Stimulated activated CD8-positive, alpha-beta memory T cell treated with anti-CD3 and anti-CD28 coated beads, Interleukin-7, amount 100 ng/mL, for 4 hours (primary cell): ENCODE measurements at places on chromosomes 16 and 17.
A peak's percentile ranks its signal among the peaks of the same experiment; 100 is the strongest.

- no peak for DNase-seq
Observed at GRCh38 chr16:50160495-50161164, 7.5 kb downstream of the TENT4B start.

DNA sequence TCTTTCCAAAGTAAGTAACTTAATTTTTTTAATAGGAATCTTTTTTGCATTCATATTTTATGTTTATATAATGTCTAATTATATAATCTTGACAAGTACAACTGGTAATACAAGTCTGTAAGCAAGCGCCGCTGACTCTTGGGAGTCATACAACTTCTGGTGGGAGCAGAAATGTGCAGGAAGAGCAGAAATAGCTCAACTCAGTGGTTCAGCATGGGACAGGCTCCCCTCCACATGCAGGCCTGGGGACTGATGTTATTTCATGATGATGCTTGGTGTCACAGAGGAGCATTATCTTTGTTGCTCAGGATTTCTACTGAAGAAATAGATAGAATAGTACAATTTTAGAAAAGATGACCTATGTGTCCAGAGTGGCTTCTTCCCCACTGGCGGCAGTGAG is 10.7 kb downstream of the UQCRC2 start:
- no peak for DNase-seq

GRCh38 chr17:80504686-80505413 is 28.4 kb upstream of the NPTX1 start:
- no peak for DNase-seq

DNA sequence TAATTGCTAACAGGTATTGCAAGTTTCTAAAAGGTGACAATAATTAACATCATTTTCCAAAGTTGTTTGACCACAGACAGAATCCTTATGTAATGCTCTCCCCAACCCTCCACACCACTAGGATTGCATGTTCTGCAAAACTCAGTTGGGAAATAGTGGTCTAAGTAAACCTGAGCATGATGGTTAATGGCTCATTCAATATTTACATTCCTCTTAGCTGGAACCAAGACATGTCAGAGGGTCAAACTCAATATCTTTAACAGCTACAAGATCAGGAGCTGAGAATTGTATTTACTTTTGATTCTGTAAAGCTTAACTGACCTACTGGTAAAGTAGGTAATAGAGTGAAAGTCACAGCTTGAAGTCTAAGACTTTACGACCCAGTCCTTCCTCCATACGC is 10.2 kb downstream of the MFSD6L start:
- no peak for DNase-seq

GRCh38 chr17:69179227-69179952 is 37.7 kb upstream of the ABCA6 start:
- DNase-seq, result no peak

DNA sequence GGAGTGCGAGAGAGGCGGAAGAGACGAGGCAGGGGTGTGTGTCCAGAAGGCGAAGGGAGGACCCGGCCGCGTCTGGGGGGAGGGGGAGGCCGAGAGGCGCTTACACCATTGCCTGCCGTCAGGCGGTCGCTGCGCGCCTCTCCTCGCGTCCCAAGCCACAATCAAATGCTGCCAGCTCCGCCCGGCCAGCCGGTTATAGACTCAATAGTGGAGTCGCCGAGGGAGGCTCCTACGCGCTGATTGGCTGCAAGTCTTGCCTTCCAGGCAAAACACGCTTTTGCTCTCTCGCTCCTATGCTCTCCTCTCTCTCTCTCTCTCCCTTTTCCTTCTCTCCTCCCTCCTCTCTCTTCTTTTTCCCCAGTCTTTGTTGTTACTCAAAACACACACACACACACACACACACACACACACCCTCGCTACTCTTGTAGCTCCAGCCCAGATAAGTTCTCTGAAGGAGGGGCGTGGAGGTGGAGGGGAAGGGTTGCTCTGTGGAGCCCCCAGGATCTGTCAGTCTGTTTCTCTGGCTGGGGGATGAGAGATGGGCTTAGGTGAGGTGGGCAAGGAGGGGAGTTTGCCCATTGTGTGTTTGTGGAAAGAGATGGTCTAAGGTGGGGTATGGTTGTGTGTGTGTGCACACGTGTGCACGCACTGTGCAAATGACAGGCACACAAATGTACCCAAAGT is at the start of gene DLX3:
Gene DLX3 (minus strand): TSS at position 170 of the 684 bp plus-strand sequence. CDS start 226 bp downstream, outside the sequence.
- DNase-seq, result no peak

GRCh38 chr16:73289232-73289631 is 241.3 kb upstream of the ZFHX3 start:
- no peak for DNase-seq

GRCh38 chr16:89153848-89154271 is 17.7 kb upstream of the CDH15 start:
- DNase-seq, result no peak

DNA sequence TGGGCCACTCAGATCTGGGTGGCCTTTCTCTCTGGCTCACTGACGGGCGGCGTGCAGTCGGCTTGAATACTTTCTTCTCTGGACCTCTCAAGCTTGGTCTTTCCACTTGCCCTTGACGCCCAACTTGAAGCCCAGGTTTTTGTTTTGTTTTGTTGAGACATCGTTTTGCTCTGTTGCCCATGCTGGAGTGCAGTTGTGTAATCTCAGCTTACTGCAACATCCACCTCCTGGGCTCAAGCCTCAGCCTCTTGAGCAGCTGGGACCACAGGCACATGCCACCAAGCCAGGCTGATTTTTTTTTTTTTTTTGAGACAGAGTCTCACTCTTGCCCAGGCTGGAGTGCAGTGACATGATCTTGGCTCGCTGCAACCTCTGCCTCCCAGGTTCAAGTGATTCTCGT is 22.7 kb upstream of the KIF19 start:
- no peak for DNase-seq

DNA sequence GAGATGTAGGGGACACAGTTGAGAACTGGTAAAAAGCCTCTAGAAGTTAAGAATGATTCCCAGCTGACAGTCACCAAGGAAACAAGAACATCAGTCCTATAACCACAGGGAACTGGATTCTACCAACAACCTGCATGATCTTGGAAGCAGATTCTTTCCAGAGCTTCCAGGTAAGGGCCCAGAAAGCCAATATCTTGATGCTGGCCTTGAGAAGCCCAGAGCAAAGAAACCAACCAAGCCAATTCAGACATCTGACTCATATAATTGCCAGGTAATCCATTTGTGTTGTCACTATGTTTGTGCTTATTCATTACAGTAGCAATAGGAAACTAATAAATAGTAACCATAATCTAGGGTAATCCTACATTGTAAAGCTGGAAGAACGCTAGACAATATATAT is 81.6 kb downstream of the CACNG1 start:
- DNase-seq, result no peak

GRCh38 chr17:3959295-3959899 is 4.8 kb downstream of the ATP2A3 start:
- DNase-seq, result no peak

DNA sequence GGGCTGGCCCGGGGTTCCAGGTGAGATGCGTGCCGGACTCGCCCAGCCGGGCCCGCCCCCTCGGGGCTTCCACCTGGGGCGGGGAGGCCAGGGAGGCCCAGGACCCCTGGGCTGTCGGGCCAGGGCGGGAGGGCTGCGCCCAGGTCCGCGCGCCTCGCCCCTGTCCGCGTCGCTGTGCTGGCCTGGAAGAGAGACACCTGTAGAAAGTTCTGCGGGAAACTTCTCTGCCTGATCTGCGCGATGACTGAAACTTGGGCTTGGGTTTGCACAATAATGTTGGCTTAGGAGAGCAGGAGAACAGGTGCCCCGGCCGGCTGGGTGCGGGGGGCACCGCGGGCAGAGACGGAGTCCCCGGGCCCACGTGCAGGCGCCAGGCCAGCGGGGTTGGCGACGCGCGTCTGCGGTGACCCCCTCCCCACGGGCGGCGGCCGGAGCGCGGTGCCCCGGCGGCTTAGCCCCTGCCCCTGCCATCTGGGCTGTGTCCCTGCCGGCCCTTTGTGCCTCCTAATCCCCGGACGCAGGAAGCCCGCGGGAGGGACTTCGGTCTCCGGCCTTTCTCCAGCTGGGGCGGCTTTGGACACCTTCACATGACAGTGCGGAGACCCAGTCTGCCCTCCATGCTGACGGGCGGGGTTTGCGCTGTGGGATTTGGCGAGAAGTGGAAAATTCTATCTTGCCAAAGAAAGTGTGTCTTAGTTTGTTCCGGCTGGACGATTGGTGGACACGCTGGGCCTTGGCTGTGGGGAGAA is 483 bp downstream of the LLGL2 start:
- DNase-seq, result no peak

- DNase-seq, result no peak
Observed at GRCh38 chr17:9932491-9932890, 27.4 kb upstream of the RCVRN start.

GRCh38 chr16:67844497-67844896 is 2.2 kb upstream of the NUTF2 start:
- DNase-seq, result no peak

- no peak for DNase-seq
Observed at GRCh38 chr17:8709006-8709405, 35.6 kb downstream of the CCDC42 start.

GRCh38 chr17:78769196-78769773 is 12.8 kb downstream of the CYTH1 start:
- DNase-seq, result no peak

DNA sequence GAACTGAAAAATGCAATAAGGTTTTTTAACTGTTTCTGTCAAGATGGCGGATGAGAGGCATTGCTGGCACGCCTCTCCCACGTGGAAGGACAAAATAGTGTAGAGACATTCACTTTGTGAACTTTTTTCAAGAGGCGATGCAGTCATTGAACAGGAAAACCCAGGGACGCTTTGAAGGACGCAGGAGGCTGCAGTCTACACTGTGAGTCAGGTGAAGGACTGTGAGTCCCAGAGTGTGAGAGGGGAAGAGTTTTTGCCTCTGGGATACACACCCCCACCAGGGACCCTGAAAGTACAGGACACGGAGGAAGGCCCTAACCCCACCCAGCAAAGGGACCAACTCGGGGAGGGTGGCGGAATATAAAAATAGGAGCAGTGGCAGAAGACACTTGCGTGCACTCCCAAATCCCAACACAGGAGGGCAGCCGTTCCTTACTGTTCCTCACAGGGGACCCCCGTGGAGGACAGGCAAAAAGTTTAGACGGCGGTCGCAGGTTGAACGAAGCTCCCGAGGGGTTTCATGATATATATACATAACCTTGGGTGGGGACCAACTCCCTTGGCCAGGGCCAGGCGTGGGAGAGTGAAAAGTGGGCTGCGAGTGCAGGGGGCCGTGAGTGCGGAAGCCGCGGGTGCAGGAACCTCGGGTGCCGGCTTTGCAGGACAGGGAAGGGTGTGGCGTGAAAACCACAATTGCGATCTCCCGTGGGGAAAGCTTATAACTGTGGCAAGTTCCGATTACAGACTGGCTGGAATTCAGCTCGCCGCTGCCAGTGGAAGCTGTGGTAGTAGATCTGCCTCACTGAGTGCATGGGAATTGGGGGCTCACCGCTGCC is 82.0 kb upstream of the ALOX12 start:
- DNase-seq, result peak; percentile 67

GRCh38 chr17:2138761-2139160 is 83.9 kb downstream of the HIC1 start:
- no peak for DNase-seq

DNA sequence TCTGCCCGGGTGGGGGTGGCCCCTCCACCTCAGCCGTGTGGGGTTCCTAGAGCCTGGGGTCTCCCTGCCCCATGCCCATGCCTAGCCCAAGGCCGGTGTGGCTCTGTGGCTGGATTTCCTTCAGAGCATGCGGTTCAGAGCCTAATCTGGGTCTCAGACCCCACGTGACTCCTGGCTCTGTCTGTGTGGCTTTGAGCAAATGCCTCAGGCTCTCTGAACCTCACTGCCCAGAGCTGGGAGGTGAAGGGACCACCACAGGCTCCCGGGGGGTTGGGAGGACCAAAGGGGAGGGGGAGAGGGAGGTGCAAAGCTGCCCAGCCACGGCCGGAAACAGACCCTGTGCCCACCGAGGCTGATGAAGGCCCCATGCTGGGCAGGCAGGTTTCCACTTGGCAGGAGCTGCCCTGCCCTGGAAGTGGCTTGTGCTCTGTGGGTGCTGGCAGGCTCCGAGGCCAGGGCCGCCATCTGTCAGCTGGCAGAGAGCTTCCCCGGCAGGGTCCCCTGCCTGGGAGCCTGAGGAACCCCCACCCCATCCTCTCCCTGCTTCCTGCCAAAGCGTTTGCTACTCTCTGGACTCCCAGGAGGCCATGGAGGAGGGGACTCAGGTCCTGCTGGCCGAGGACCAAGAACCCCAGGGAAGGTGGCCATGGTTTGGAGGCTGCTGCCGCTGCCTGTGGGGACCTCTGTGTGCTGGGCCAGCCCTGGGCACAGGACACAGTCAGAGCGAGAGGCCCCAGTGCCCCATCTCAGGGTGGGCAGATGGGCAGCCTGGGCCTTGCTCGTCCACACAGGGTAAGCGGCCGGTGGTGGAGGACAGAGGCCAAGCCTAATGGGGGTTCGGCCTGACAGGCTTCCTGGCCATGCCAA is 4.0 kb downstream of the CDH15 start:
- DNase-seq, result no peak

GRCh38 chr17:21304091-21304490 is 19.6 kb downstream of the MAP2K3 start:
- no peak for DNase-seq

GRCh38 chr16:67284699-67285646 is 5.6 kb downstream of the PLEKHG4 start:
- DNase-seq, result no peak

- DNase-seq, result no peak
Observed at GRCh38 chr17:29154516-29155226, 25.5 kb downstream of the MYO18A start.

DNA sequence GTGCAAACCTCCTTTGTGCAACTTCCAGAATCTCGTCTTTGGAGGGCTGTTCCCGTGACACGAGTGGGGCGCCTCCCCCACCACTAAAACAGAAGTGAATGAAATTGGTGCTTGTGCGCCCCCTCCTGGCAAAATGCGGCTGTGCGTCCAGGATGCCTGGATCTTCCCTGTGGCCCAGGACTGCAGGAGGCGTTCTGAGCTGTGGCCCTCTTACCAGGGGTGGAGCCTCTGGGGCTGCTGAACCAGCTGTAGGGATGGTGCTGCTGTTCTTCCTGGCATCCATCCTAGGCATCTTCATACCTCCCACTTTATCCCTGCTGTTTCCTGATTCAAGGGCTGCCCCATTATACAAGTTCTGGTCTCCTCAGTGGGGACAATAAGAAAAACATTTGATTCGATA is 18.5 kb upstream of the NAGLU start:
- DNase-seq, result peak; percentile 62

- DNase-seq, result no peak
Observed at GRCh38 chr16:71537643-71538042, 11.4 kb downstream of the CHST4 start.

GRCh38 chr17:72702998-72703397 is 389.5 kb downstream of the SLC39A11 start:
- DNase-seq, result no peak

DNA sequence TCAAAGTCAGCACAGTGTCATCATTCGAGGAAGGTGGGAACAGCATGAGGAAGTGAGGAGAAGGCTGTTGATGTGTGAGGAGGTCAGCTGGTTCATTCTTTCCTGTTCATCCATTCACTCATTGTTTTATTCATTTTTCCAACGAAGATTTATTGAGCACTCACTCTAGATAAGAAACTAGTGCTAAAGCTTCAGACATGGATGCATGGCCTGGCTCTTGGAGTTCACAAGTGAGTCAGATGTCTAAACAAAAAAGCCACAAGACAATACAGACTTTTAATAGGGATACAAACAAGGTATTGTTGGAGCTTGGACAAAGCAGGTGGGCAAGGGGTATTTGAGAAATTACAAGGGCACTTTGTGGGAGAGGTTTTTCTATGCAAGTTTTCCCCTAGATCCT is 31.3 kb upstream of the MPHOSPH6 start:
- DNase-seq, result no peak

- DNase-seq, result no peak
Observed at GRCh38 chr17:19652595-19652994, 4.0 kb downstream of the ALDH3A2 start.

- DNase-seq, result no peak
Observed at GRCh38 chr17:48283907-48284306, 146.1 kb downstream of the SKAP1 start.
